Left renal pelvis (tissue), 4 donors: ENCODE measurements at places on chromosomes 16 and 17. TPM values are rescaled to one million over a fixed set of nuclear protein-coding genes. Genes with fewer than 3 reads are reported as not detected.

The PRR35 gene
- 0.59 TPM for polyA plus RNA-seq

GRCh38 chr16:20904507-20905081 is 4.0 kb downstream of the LYRM1 start:
- no peak for DNase-seq

- no peak for DNase-seq
These were observed 358.3 kb downstream of the SOX9 start for GRCh38 chr17:72479113-72479512.

- no peak for DNase-seq
These were observed 21.2 kb downstream of the CLEC16A start for GRCh38 chr16:10965440-10966061.

- no peak for DNase-seq
These were observed 1.7 kb downstream of the GALR2 start for GRCh38 chr17:76076146-76076764.

DNA sequence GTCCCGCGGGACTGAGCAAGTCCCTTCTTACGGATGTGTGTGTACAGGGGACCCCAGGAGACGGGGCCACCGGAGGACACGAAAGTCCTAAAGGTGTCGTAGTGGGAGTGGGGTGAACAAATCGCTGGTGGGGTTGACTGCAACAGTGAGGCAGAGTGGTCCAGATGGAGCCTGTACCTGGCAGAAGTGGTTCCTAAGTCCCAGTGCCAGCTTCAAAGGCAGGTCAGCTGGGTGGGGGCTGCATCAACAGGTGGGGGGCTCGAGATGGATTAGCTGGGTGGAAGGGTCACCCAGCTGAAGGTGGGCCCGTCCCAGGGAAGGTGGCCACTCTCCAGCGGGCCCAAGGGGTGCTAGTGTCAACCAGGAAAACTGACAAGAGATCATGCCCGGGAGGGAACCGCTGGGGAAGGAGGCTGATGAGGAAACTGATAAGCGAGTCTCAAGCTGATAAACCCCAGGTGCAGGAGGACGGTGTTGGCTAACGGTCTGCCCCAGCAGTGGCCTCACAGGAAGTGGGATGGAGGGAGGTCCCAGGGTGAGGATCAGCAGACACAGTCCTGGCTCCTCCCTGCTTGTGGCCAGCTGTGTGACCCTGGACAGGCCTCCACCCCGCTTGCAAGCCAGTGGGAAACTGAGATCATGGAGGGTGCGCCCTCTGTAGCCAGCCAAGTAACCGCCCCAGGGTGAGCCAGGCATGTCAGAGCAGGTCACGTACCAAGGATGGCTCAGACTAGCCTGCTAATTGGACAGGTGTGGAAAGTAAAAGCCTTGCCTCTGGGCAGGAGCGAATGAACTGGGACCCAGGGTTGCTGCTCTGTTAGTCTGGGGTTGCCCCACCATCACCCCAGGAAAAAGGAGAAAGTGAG is 1.0 kb downstream of the ORAI3 start:
- no peak for DNase-seq

The CIBAR2 gene
- not detected for polyA plus RNA-seq

GRCh38 chr17:28904800-28905199 is 1.9 kb upstream of the DHRS13 start:
- DNase-seq = no peak

DNA sequence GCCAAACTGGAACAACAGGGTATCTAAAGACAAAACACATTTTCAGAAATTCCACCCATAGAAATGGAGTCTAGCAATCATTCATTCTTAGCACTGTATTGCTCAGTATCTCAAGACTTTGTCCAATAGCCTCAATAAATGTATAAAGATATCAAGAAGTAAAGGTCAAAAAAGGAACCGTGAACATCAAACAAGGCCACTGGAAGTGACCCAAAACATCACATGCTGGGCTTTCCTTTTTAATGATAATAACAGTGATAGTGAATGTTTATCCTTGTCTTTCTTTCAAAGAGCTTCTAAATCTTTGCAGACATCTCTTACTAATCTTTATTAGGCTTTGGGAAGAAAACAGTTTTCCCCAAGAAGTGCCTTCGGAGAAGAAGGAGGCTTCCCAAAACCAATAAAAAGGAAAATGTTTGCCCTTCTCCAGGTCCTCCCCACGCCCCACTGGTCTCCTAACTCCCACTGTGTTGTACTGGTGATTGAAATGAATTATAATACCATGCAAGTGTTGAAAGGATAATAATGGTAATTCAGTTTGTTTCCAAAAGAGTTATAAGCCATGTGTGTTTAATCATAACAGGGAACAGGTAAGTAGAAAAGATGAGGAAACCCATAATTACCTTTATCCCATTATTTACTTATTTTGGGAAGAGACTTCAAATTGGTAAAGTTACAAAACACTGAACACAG is 18.6 kb downstream of the RNF43 start:
- no peak for DNase-seq

- no peak for DNase-seq
These were observed 3.9 kb downstream of the RAB40C start for GRCh38 chr16:593807-594206.

DNA sequence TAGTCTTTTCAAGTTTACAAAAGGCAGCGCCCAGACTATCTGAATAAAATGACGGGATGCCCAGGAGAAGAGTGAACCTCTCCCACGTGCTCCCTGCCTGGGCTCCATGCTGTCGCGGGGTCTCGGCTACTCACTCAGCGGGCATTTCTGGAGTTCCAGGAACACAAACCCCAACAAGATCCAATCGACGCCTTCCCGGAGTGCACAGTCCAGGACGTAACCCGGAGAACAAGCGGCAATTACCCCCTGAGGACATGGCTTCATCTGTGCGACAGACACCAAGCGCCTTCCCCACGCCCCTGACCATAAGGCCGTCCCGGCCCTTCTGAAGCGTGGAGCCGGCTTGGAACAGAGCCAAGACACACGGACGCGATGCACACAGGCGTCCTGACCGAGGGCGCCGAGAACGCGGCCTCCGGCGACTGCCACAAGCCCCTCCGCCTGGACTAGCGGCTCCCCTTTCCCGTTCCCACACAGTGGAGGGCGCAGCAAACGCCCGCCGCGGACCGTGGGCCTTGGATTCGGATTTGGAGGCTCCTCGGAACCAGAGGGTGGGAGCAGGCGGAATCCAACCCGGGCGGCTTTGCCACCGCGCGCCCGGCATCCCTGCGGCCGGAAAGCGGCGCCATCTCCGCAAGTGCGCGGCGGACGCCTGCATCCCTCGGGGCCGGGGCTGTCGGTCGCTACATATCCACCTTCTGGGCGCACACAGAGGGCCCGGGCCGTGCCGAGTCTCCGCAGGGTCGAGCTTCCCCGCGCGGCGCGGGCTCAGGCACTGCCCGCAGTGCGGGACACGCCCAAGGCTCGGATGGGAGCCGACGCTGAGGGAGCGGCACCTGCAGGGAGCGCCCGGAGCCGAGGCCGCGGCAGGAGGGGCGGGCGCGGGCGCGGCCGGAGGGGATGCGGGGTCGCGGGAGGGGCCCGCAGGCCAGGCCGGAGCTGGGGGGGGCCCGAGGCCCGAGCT is 725 bp downstream of the ABCA3 start:
- peak; percentile 18 for DNase-seq

DNA sequence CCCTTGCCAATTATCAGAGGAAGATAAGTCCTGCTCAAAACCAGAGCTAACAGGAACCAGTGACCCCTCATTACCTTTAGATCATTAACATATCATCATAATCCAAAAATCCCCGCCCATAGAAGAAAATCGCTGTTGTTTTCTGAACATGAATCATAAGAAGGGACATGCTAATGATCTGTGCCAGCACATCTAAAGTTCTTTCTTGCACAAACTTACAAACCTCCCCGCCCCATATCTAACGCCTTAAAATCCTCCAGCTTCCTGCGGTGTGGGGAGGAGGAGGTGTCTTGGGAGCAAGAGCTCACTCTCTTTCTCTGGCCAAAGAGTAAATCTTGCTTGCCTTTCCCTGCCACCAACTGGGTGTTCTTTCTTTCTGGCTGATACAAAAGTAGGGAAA is 78.3 kb downstream of the IRX3 start:
- DNase-seq = no peak

DNA sequence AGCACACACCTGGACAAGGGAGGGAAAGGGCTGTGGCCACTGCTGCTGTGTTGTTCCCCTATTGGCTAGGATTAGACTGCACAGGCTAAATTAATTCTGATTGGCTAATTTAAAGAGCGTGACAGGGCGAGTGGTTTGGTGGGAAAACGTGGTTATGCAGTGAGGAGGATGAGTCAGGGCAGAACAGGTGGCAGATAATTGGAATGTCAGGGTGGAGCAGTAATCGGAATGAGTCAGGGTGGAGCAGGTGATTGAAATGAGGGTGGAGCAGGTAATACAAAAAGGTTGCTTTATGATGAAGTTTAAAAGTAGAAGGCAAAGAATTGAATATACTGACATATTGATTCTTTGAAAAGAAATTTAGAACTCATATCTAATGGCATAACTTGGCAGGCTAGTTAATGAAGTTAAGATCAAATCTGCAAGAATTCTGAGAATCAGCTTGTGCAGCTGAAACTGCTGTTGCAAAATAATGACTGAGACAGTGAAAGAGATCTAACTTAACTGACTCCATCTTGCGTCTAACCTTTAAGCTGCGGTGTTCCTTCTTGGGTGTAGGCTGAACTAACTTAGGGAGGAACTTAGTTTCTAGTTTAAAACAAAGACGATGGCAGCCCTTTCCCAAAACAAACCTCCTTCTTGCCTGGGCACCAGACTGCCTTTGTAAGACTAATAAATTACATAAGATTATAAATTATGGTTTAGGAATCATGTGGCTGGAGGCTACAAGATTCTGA is 174.3 kb downstream of the UTP18 start:
- no peak for DNase-seq

- no peak for DNase-seq
These were observed 14.7 kb upstream of the SKAP1 start for GRCh38 chr17:48444516-48445247.

The ERCC4 gene
- polyA plus RNA-seq = 15.3 TPM

The NECAB2 gene
- 2.5 TPM for polyA plus RNA-seq

DNA sequence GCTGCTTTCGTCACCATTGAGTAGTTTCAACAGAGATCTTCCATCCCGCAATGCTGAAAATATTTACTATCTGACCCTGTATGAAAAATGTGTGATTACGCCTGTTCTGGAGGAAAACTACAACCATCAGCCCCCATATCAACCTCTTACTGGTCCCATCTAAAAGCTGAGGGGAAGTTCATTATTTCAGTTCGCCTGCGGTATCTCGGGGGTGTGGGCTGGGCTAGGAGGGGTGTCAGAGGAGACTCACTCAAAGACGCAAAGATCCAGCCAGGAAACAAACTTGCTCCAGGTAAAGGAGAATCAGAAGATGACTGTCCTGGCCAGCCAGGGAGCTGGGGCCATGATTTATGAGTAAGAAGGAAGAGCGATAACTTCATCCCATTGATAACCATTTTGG is 13.7 kb downstream of the CACNG1 start:
- no peak for DNase-seq

The SMIM22 gene
- 13.5 TPM for polyA plus RNA-seq

The VKORC1 gene
- 77.8 TPM for polyA plus RNA-seq

GRCh38 chr16:30063893-30064728 is 1.4 kb upstream of the ALDOA start:
- DNase-seq = no peak

DNA sequence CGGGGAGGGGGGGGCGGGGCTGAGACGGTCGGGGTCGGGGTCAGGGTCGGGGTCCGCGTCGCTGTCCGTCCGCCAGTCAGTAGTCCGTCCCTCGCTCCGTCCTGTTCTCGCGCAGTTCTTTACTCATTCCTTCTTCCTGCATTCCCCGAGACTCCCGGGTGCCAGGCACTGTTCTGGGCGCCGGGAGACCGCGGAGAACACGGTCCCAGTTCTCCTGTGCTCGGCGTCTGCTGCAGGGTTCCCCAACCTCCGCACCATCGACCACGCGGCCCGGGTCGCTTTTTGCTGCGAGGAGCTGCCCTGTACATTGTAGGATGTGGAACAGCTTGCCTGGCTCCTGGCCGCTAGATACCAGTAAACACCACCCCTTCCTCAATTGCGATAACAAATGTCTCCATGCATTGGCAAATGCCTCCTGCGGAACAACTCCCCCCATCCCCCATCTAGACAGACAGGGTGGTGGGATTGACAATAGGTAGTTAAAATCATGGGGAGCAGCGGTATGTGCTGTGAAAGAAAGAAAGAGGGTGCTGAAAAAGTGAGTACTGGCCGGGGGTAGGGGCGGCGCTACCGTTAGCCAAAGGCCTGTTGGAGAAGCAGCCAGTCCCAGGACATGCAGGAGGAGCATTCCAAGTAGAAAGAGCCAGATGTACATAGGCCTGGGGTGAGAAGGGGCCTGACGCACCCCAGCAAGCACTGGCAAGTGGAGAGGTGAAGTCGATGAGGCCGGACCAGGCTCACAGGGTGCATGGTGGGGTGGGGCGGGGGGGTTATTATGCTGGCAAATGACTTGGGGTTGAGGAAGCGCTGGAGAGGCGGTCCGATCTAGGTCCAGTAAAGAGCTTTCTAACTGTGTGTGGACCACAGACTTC is 631 bp downstream of the TRAF7 start:
- no peak for DNase-seq

DNA sequence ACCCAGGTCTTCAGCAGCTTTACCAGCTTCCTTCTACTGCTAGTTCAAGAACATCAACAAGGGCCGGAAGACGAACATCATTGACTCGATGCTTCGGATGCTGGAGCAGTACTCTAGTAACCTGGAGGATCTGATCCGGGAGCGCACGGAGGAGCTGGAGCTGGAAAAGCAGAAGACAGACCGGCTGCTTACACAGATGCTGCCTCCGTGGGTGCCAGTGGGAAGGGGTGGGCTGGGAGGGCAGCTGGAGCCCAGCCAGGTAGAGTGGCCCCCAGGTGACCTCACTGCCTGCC is 12.1 kb downstream of the GUCY2D start:
- DNase-seq = no peak

- no peak for DNase-seq
These were observed 377 bp downstream of the USP32 start for GRCh38 chr17:60391471-60392041.

GRCh38 chr16:49556606-49557446 is 183.2 kb downstream of the C16orf78 start:
- DNase-seq = peak; percentile 52

- DNase-seq = no peak
These were observed 6.2 kb downstream of the PSMD12 start for GRCh38 chr17:67359960-67360791.

GRCh38 chr17:41812381-41813151 is at the start of gene FKBP10:
Gene FKBP10, plus strand, starts transcription at chr17:41813004. Its CDS starts 31 bp downstream, at chr17:41813035.
- DNase-seq = no peak

GRCh38 chr16:48498769-48499631 is 111.0 kb downstream of the N4BP1 start:
- no peak for DNase-seq

The GINS3 gene
- 11.0 TPM for polyA plus RNA-seq
